Cardiac muscle cell (in vitro differentiated cells and primary cell): ENCODE measurements at places on chromosomes 3 and 15. TPM values are rescaled to one million over a fixed set of nuclear protein-coding genes. Genes with fewer than 3 reads are reported as not detected.
A peak's percentile ranks its signal among the peaks of the same experiment; 100 is the strongest.

DNA sequence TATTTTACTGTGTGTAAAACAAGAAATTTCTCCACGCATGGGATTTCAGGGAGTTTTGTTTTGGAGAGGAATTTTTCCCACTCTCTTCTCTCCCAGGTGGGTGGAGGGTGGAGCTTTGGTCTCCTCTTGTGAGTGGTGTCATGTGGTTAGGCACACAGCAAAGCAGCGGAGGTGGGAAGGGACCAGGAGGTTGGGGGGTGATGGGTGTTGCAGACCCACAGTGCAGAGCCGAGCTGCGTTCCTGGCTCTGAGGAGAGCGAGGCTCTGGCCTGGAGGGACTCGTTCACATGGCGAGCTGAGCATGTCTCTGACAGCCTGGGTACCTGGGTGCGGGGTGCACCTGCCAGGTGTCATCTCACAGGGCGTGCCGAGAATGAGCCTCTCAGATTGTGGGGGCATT is 87.8 kb downstream of the RYR3 start:
- no peak overlapping the region for H3K4me3 ChIP-seq
- no peaks in the 10 kb centered on the region for H3K36me3 ChIP-seq
- no peak overlapping the region for H3K27ac ChIP-seq
- H3K27me3 ChIP-seq, result no peaks in the 10 kb centered on the region
- peaks cover 23% of the 10 kb centered on the region for H3K4me1 ChIP-seq

GRCh38 chr3:58952128-58952917 is 97.5 kb downstream of the CFAP20DC start:
- no peaks in the 10 kb centered on the region for H3K27me3 ChIP-seq
- H3K4me1 ChIP-seq, result no peaks in the 10 kb centered on the region
- DNase-seq, result no peak

DNA sequence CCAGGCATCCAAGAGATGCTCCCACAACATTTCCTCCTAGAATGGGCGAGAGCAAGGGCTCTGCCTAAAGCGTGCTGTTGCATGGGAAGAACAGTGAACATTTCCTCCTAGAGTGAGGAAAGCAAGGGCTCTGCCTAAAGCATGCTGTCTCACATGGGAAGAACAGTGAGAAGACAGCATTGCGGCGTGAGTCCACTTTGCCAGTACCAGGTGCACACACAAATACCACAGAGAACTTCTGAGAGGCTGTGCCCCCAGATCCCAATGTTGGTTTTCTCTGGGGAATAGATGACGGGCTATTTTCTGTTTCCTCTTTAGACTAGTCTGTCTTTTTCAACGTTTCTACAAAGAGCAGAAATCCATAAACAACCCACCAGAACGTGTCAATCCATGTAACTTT is 142.9 kb downstream of the LRRK1 start:
- H3K36me3 ChIP-seq, result no peaks in the 10 kb centered on the region
- DNase-seq, result no peak
- no peak overlapping the region for H3K27ac ChIP-seq
- no peak overlapping the region for H3K4me3 ChIP-seq

DNA sequence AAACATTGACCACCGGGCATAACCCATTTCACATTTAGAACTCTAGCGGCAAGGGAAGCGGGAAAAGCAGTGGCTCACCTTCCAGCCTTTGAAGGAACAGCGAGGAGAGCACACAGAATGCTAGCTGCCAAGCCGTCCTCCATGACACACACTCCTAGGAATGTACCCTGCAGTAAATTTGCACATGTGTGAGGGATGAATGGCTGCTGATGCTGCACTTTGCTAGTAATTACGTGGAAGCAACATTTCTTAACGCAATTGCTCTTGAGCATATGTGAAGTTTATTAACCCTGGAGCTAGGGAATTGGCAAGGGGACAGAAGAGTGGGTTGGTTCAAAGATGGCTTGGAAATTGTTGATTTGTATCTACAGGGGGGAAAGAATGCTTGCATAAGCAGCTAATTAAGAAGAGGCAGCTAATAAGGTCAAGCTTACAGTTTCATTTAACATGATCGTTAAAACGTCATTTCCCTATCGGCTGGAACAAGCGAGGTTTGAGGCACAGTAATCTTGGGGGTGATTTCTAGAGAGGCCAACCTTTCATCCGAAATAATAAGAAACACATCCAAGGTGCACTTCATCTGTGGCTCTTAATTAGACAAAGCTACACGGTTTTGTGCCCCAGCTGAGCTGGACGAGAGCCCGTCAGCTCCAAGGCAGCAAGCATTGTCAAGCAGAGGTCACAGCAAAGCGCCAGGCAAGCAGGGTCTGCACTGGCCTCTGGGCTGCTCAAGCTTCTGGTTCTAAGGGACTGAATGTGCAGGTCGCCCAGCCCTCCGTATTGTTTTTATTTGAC is 123.4 kb downstream of the CHSY1 start:
- no peak for DNase-seq
- H3K36me3 ChIP-seq, result no peaks in the 10 kb centered on the region
- H3K27me3 ChIP-seq, result no peaks in the 10 kb centered on the region
- H3K27ac ChIP-seq, result peak overlapping the region; percentile 77
- no peak overlapping the region for H3K4me3 ChIP-seq

DNA sequence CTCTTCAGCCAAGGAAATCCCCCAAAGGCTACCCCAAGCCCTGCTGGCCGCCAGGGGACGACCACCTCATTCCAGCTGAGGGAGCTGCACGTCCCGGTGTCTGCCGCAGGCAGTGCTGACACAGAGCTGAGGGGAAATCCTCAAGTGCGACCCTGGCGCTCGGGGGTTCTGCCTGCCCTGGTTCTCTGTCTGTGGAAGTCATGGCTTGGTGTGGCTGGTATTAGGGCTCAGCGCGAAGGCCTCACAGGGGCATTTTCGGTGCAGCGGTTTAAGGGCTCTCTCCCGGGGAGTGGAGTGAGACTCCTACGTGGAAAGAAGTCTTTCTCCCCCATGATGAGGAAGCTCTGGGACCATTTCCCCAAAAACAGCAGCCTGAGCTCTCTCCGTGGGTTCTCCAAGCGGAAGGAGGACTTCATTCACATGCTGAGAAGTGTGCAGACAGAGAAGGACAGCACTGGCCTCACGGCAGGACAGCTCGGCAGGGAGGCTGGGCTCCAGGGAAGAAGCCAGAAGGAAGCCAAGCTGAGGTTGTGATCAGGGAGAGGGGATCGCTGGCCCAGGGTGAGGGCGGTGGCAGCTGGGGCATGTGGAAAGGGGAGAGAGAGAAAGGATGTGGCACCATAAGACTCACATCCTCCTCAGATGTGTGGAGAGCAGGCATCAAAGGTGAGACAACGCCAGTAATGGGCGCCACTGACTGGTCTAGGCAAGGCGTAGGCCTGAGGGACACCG is 48.6 kb downstream of the KLF15 start:
- DNase-seq, result no peak
- H3K27me3 ChIP-seq, result no peaks in the 10 kb centered on the region
- H3K36me3 ChIP-seq, result no peaks in the 10 kb centered on the region
- H3K4me1 ChIP-seq, result no peaks in the 10 kb centered on the region
- H3K4me3 ChIP-seq, result no peak overlapping the region
- H3K27ac ChIP-seq, result no peak overlapping the region

- no peaks in the 10 kb centered on the region for H3K4me1 ChIP-seq
- no peak overlapping the region for H3K27ac ChIP-seq
- no peaks in the 10 kb centered on the region for H3K36me3 ChIP-seq
- H3K27me3 ChIP-seq, result no peaks in the 10 kb centered on the region
Observed at GRCh38 chr3:58556761-58557221, 19.8 kb upstream of the ACOX2 start.

DNA sequence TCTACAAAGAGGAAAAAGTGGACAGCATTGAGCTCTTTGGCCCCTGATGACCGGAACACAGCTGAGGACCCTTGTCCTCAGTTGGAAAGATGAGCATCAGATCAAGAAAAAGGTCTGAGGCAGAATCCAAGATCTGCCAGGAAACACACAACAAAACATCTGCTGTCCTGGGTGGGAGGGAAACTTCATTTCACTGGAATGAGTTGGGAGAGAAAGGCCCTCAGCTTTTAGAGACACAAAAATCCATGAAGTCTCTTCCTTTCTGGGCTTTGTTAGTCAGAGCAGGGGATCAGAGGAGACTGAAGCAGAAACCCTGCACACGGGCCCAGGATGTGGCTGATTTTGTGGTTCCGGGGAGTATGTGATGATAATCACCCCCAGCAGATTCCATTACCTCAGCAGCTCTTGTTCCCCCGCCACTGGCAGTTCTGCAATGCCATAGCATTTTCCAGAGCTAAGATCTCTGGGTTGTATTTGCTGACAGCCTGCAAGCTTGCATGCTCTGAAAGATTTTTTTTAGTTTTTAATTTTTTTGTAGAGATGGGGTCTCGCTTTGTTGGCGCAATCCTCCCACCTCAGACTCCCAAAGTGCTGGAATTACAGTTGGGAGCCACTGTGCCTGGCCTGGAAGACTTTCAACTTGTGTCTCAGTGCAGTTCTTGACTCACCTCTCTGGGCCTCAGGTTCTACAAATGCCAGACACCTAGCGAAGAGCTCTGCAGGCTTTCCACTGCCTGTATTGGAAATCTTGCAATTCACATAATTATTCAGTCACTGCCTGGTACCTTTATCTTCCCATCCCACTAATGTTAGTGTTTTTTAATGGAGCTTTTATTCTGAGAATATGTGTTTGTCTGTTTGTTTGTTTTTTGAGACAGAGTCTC is 5.8 kb upstream of the TATDN2 start:
- H3K27ac ChIP-seq, result no peak overlapping the region
- no peaks in the 10 kb centered on the region for H3K27me3 ChIP-seq
- peak; percentile 82 for DNase-seq
- H3K36me3 ChIP-seq, result no peaks in the 10 kb centered on the region
- no peaks in the 10 kb centered on the region for H3K4me1 ChIP-seq
- no peak overlapping the region for H3K4me3 ChIP-seq

DNA sequence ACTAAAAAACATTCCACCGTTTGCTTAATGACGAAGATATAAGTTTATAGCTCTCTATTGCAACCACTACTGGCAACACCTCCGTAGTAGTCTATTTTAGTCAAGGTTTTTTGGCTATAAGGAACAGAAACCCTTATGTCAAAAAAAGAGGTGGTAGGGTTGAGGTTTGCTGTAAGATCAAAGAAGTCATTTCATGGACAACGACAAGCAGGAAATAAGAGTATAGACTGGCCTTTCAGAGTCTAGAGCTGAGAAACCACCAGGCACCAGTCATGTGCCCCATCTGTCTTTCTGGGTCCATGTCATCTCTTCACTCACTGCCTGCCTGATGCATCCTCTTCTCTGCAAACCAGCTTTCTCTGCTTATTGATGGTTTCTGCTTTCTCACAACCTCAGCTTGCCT is 42.7 kb downstream of the THBS1 start:
- peaks cover 8% of the 10 kb centered on the region for H3K4me1 ChIP-seq
- H3K27me3 ChIP-seq, result no peaks in the 10 kb centered on the region
- no peak for DNase-seq
- no peaks in the 10 kb centered on the region for H3K36me3 ChIP-seq
- H3K4me3 ChIP-seq, result no peak overlapping the region

- H3K4me1 ChIP-seq, result peaks cover 25% of the 10 kb centered on the region
- H3K27ac ChIP-seq, result no peak overlapping the region
- peaks cover 10% of the 10 kb centered on the region for H3K36me3 ChIP-seq
- H3K27me3 ChIP-seq, result no peaks in the 10 kb centered on the region
Observed at GRCh38 chr3:149967086-149967685, 3.5 kb downstream of the PFN2 start.

FAM81A gene
- 1.8 and 3.2 TPM in 2 replicates for total RNA-seq

ZNF710 gene
- total RNA-seq, result 20.2 and 22.2 TPM in 2 replicates

DNA sequence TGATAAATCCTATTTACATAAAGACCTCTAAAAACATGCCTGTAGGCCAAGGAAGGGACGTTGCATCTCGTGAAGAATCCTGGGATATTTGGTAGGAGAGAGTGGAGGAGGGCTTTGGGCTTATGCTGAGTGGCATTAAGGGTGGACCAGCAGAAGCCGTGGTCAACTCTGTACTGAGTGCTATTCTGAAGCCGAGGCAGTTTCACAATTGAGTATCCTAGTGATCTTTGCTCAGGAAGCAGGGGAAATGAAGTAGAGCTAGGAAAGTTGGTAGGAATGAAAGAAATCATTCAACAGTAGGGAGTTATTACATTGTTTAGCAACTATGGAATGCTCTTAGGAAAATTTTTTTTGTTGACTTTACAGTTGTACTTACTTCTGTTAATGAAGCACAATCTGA is 24.2 kb downstream of the MCTP2 start:
- no peak for DNase-seq
- H3K4me1 ChIP-seq, result no peaks in the 10 kb centered on the region
- no peak overlapping the region for H3K27ac ChIP-seq
- no peak overlapping the region for H3K4me3 ChIP-seq
- H3K27me3 ChIP-seq, result no peaks in the 10 kb centered on the region

- H3K27ac ChIP-seq, result no peak overlapping the region
- no peak overlapping the region for H3K4me3 ChIP-seq
- no peaks in the 10 kb centered on the region for H3K4me1 ChIP-seq
- H3K36me3 ChIP-seq, result peaks cover 12% of the 10 kb centered on the region
- no peaks in the 10 kb centered on the region for H3K27me3 ChIP-seq
Observed at GRCh38 chr3:136120373-136121348, 75.5 kb downstream of the MSL2 start.
